ENCODE measurements at places on chromosomes 1 and 21. TPM values are rescaled to one million over a fixed set of nuclear protein-coding genes. Genes with fewer than 3 reads are reported as not detected.

Gene SPRR2A
- total RNA-seq = not detected

Gene CA6
- not detected for total RNA-seq

Gene PALMD
- total RNA-seq = not detected

Gene TXNIP
- total RNA-seq = 41.8 TPM

Gene CELA2A
- total RNA-seq = not detected

Gene CYP4X1
- 1.3 TPM for total RNA-seq

Gene NLRP3
- 0.53 TPM for total RNA-seq

Gene FMO3
- total RNA-seq = not detected
